Activated T-cell treated with anti-CD3 and anti-CD28 coated beads, Interleukin-2, amount 50 U/mL, for 48 hours (primary cell): ENCODE measurements at places on chromosomes 5 and 9.

GRCh38 chr5:135688385-135688784 lies 109.6 kb upstream of the CXCL14 start:
- DNase-seq: no peak

- no peak for DNase-seq
Measured at GRCh38 chr5:135497971-135498636, 37.7 kb downstream of the NEUROG1 start.

DNA sequence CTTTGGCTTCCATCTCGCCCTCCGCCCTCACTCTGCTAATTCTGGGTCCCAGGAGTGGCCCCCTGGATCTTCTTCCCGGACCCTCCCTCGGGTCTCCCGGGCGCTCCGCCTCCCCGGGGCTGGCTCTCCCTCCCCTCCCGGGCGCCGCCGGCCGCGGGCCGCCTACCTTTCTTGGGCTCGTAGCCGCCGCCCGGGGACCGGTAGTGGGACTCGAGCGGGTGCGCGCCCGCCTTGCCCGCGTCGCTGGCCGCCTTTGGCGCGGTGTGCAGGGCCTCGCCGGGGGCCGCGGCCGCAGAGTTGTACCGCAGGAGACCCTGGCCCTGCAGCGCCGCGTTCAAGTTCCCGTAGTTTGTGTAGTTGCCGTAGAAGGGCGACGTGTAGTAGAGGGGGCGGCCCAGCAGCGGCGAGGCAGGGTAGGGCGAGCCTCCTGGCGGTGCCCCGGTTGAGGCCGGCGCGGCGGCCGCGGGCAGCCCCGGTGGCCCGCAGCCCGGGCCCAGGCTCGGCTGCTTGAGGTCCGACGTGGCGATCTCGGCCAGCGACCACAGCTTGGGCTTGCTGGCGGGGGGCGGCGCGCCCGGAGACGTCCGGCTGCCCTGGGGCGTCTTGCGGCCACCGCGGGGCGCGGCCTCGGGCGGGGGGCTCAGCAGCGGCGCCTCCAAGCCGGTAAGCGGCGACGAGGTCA lies 3.2 kb downstream of the IRX2 start:
- DNase-seq: no peak

GRCh38 chr5:118565335-118565971 lies 422.9 kb downstream of the DTWD2 start:
- DNase-seq: no peak

DNA sequence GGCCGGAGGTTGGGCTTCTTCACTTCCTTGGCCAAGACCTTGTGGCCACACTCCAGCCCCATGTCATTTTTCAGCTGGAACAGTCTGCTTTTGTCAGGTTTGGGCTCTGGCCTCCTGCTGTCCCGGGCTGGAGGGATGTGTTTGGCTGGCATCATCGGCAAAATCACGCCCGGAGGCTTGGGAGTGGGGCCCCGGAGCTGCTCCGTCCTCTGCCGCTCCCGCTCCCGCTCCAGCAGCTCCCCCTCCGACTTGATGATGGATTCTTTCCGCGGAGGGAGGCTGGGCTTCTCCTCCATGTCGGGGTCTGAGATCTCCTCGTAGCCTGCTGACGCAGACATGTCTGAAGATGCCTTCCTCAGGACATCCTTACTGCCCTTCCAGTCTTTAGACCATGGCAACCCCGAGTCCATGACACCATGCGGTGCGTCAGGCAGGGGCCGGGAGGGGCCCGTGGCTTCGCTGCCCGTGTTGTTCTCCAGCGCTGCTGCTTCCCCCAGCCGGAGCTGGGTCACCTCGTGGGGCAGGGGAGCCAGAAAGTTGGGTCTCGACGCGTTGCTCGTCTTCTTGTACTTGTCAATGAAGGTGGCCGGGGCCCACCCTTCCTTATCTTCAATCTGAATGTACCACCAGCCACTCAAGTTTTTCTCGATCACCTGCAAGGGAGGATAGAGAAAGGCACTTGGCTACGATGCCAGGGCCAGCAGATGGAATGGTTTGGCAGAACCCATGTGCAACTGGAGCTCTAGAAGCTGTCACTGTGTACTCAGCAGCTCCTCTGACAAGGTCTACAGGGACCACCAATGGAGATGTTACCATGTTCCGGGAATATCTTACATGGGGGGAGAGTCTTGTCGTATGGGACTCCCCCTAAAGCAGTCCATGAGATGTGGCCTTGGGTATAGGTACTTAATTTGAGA lies 56.0 kb upstream of the UBTD2 start:
- no peak for DNase-seq

DNA sequence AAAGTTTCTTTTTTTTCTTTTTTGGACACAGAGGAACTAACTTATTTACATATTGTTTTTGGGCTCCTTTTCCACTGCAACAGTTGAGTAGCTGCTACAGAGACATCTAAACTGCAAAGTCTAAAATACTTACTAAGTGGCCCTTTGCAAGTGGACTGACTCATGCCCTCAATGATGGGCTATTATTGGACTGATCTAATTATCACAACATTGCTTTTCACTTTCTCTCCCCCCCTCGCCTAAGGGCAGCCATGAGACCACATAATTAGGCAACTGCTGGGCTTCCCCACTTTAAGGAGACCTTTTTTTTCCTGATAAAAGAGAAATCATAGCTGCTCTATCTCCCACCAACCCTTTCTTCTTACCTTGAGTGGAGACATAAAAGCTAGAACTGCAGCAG lies 47.0 kb downstream of the PLK2 start:
- DNase-seq: no peak

DNA sequence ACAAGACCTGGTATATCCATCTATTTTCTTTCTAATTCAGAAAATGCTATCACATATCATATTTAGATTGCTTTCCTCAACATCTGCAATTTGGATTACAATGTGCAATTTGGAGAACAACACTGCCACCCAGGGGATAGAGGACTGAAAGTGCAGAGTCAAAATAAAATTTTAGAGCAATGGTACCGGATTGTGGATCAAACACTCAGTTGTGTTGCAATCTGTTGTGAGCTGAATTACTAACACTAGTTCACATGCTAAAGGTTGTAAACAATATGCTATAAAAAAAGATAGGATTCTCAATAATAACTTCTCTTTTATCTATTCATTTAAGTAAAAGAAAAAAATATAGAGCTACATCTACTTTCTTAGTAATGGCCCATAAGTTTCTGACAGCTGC lies 11.9 kb upstream of the SRFBP1 start:
- no peak for DNase-seq

DNA sequence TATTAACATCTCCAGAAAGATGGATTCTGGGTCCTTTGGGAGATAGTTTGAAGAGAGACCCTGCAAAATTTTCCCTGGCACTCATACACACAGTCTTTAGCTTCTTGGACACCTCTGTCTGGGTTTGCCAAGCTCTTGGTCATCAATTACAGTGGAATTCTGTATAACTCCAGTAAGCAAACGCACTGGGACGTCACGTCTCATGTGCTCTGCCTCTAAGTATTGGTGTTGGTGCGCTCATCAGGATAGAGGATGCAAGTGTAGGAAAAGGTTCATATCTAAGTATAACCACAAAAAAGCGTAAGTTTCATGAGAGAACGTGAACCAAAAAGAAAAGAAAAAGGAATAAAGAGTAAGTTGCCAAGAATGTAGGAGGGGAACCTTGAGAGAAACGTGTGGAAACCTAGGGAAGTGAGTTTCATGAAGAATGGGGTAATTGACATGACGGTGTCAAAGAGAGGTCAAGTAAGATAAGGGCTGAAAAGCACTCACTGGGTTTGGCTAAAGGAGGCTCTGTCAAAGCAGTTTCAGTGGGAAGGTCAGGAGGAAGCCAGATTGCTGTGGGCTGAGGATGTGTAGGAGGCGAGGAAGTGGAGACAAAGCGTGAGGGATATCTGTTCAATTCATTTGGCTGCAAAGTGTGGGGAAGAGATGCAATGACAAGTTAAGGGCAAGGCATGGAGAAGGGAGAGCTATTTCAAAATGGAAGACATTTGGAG lies 92.7 kb downstream of the RAD23B start:
- DNase-seq: no peak

DNA sequence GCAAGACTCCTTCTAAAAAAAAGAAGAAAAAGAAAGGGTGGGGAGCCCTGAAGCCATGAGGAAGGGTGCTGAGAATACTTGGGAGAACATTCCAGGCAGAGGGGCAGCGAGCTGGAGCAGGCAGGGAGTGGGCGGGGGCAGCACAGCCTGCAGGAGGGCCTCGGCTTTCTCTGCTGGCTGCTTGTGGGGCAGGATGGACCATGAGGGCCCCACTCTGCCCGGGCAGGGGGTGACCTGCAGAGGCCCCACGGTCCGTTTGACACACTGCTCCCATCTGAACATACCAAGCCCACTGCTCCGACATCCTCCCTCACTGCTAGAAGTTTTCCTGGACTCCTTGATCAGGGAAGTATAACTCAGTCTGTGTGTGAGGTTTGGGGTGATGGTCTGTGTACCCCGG lies 11.7 kb upstream of the NUP214 start:
- no peak for DNase-seq

GRCh38 chr5:80105698-80106439 lies 70.7 kb downstream of the THBS4 start:
- DNase-seq: no peak

GRCh38 chr9:135273008-135273407 lies 185.5 kb downstream of the OLFM1 start:
- no peak for DNase-seq

DNA sequence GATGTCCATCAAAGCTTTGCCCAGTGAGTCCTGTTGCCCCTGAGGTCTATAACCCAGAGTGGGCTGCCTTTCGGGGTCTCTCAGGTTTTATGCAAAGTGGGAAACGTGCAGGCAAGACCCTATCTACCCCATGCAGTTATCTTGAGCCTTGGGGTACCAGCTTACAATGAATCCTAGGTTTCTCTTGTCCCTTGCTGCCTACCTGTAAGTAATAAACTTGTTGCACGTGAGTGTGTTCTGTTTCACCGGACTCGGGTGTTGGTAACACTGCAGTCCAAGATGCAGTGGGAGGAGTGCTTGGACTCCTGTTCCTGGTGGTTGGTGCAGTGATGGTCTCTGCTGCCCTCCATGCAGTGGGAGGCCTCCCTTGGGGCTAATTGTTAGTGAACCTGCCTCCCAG lies 85.6 kb upstream of the ALDH1B1 start:
- no peak for DNase-seq

DNA sequence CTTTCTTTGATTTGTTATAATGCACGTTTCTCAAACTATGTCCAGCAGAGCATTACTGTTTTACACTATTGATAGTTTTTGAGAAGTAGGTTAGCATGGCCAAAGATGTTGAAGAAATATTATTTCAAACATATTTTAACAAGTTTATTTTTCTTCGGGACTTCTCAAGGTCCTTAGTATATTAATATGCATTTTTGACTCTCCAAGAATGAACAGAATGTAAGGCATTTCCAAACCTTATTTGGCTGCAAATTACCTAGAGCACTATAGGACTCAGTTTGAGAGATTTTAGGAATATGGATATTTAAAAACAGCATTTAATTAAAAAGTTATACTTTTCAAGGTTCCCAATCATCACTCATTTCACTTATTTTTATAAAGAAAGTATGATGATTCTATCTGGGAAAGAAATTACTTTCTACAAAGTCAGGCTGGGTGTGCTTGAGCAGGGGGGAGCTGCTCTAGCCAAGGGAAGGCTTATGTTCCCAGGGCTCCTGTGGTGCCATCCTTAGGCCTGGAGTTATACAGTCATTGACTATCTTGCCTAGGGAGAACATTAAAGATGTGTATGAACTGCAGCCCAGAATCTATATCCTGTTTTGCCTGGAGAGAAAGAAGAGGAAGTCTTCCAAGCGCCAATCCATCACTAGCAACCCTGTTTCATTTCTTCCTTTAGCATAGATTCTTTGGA lies 27.6 kb upstream of the NREP start:
- no peak for DNase-seq

DNA sequence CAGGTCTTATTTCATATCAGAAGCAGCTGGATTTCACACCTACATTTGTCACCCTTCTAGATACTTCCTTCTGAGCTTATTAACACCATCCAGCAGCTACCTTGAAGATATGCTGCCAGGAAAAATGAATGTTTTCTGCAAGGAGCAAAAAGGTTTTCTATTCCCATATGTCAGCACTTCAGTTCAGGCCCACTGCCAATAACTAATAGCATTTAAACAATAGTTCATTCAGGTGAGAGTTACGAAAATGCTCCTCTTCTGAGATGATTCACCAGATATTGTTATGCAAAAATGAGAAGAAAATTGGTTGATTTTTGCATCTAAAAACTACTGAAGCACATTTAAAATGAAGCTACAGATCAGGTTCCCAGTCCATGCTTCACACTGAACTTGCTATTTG lies 56.4 kb upstream of the ISL1 start:
- DNase-seq: no peak

- DNase-seq: no peak
Measured at GRCh38 chr5:122738088-122738487, 36.8 kb upstream of the SNX2 start.

GRCh38 chr5:131254741-131255140 lies 9.1 kb upstream of the CDC42SE2 start:
- no peak for DNase-seq

- peak; percentile 78 for DNase-seq
Measured at GRCh38 chr9:137156567-137157375, 13.1 kb downstream of the LRRC26 start.

- DNase-seq: no peak
Measured at GRCh38 chr9:136051453-136051836, 43.6 kb downstream of the NACC2 start.

- DNase-seq: no peak
Measured at GRCh38 chr9:110947491-110948044, 90.7 kb downstream of the LPAR1 start.

- DNase-seq: no peak
Measured at GRCh38 chr9:101931756-101932155, 193.3 kb upstream of the GRIN3A start.

- DNase-seq: no peak
Measured at GRCh38 chr5:45385321-45386058, 310.7 kb downstream of the HCN1 start.

DNA sequence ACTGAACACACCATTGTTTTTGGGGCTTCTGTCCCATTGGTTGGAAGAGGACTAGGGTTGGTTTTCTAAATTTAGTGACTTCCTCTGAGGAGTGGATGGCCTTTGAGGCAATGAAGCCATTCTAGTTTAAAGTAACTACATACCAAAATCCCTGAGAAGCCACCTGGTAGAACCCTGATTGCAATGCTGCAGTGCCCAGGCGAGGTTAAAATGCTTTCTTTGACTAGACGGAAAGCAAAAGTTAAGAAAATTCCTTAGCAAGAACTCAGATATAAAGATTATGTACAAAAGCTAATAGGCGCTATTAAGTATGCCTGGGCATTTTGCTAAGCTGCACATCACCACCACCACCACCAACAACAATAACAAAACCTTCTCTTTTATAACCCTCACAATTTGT lies 20.6 kb downstream of the GLRX start:
- no peak for DNase-seq
